Epithelial cell of alveolus of lung (primary cell): ENCODE measurements at places on chromosomes 12 and 14. TPM values are rescaled to one million over a fixed set of nuclear protein-coding genes. Genes with fewer than 3 reads are reported as not detected.

The KCNA5 gene
- total RNA-seq: not detected in 2 replicates

The RBMS2 gene
- 25.3 and 26.5 TPM in 2 replicates for total RNA-seq

The PRIMA1 gene
- not detected in 2 replicates for total RNA-seq

The TTC7B gene
- total RNA-seq: 26.4 and 32.3 TPM in 2 replicates

The CMA1 gene
- total RNA-seq: not detected in 2 replicates

The SERPINA5 gene
- total RNA-seq: 0.24 and 0.91 TPM in 2 replicates

The IQSEC3 gene
- 0.08 TPM in 1 of 2 replicates, not detected in the other for total RNA-seq

The RNASE7 gene
- total RNA-seq: not detected in 2 replicates

The GSC gene
- 0.13 TPM in 1 of 2 replicates, not detected in the other for total RNA-seq

The OTUB2 gene
- 0.48 and 3.2 TPM in 2 replicates for total RNA-seq

The ZBTB25 gene
- total RNA-seq: 3.6 and 6.6 TPM in 2 replicates

The EIF2S3B gene
- 0.78 and 1.3 TPM in 2 replicates for total RNA-seq

The MYG1 gene
- total RNA-seq: 69.1 and 89.9 TPM in 2 replicates

The HOXC11 gene
- total RNA-seq: not detected in 2 replicates

The RIC8B gene
- 6.7 and 20.4 TPM in 2 replicates for total RNA-seq

The NEDD1 gene
- 15.5 and 26.2 TPM in 2 replicates for total RNA-seq

The NPFF gene
- 1.7 TPM in 1 of 2 replicates, not detected in the other for total RNA-seq

The CHST11 gene
- total RNA-seq: 3.4 and 19.5 TPM in 2 replicates

The NOXRED1 gene
- total RNA-seq: not detected in 2 replicates

The CBLN3 gene
- total RNA-seq: 1.6 and 5.3 TPM in 2 replicates

The TAS2R42 gene
- not detected in 2 replicates for total RNA-seq

The PZP gene
- total RNA-seq: under 0.01 TPM in 1 of 2 replicates, not detected in the other

The EFCAB11 gene
- 1.4 and 3.7 TPM in 2 replicates for total RNA-seq
